ENCODE measurements at places on chromosomes 12 and 14. TPM values are rescaled to one million over a fixed set of nuclear protein-coding genes. Genes with fewer than 3 reads are reported as not detected.

Gene GSC
- 0.50 TPM for total RNA-seq

Gene KLRB1
- 4.3 TPM for total RNA-seq

- H3K4me1 ChIP-seq: no peaks in the 10 kb centered on the region
- DNase-seq: no peak
- H3K4me3 ChIP-seq: no peak overlapping the region
- H3K36me3 ChIP-seq: no peaks in the 10 kb centered on the region
These were observed 37.8 kb downstream of the SLC24A4 start for GRCh38 chr14:92360651-92361370.

GRCh38 chr12:112327209-112327938, 54.9 kb downstream of the HECTD4 start:
- no peak overlapping the region for H3K27ac ChIP-seq
- H3K4me3 ChIP-seq: no peak overlapping the region
- H3K27me3 ChIP-seq: no peaks in the 10 kb centered on the region
- H3K4me1 ChIP-seq: peaks cover 9% of the 10 kb centered on the region

Measured in lower lobe of right lung (tissue), 2 donors.